Fibroblast of skin of right biceps (primary cell): ENCODE measurements at places on chromosomes 4 and X.

- no peak for DNase-seq
Measured at GRCh38 chr4:3226467-3226866, 22.5 kb upstream of the MSANTD1 start.

DNA sequence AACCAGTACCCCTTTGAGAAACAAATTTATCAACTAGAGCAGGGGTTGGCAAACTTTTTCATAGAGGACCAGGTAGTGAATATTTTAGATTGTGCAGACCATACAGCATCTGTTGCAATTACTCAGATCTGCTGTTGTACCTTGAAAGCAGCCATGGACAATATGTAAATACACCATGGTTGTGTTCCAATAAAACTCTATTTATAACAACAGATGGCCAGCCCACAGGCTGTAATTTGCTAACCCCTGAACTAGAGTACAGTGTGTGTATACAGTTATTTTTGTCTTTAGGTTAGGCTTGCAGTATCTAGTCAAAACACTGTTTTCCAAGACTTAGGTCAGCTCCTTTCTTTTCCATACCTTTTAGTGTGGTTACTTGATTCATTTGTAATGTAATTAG lies 54.4 kb downstream of the PHKA1 start:
- no peak for DNase-seq

DNA sequence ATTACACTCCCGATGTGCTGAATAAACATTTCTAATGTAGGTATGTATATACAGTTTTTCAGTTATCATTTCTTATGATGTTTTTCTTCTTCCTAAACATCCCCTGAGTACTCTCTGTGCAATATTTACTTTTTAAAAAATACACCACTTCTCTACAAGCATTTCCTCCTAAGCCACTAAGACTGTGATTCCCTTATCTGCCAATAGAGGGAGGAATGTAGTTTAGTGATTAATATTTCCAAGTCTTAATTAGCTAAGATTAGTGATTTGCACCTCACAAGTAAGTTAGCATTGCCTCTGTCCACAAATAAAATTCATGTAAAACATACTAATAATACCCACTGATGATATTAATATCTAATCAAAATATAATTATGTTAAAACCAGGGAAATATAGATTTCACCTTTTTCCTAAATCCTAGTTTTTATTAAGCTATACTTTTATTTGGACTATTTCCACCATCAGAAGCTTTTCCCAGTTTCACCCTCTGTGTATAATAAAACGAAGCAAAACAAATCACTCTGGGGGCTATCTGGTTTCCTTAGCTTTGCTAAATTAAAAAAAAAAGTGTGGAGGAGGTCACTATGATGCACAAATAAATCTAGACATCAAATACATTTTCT lies 909.1 kb downstream of the FAT4 start:
- peak; percentile 32 for DNase-seq

DNA sequence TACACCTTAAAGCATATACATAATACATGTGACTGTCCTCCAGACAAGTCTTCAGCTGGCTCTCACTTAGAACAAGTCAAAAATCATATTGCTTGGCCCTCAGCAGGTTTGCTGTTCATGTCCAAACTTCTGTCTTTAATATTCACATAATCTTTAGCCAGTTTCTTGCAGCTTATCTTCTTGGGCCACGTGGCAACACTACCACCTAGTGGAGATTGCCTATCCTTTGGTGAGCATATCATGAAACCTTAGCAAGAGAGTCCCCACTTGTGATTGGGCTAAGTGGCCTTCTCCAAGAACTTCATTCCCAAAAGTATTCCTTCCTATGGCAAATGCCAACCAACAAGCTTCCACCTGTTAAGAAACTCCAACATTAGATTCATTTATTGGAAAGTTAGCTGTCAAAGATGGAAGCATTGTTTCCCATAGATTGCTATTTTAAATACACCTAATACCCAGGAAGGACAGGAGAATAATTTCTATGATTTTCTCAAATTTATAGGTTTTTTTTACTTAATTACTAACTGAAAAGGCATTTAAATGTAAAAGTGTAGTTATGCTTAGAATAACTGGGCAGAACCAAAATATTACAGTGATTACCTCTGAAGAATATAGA lies 231.9 kb upstream of the INTU start:
- peak; percentile 81 for DNase-seq

GRCh38 chrX:130769835-130770234 lies 133.2 kb downstream of the ENOX2 start:
- no peak for DNase-seq

DNA sequence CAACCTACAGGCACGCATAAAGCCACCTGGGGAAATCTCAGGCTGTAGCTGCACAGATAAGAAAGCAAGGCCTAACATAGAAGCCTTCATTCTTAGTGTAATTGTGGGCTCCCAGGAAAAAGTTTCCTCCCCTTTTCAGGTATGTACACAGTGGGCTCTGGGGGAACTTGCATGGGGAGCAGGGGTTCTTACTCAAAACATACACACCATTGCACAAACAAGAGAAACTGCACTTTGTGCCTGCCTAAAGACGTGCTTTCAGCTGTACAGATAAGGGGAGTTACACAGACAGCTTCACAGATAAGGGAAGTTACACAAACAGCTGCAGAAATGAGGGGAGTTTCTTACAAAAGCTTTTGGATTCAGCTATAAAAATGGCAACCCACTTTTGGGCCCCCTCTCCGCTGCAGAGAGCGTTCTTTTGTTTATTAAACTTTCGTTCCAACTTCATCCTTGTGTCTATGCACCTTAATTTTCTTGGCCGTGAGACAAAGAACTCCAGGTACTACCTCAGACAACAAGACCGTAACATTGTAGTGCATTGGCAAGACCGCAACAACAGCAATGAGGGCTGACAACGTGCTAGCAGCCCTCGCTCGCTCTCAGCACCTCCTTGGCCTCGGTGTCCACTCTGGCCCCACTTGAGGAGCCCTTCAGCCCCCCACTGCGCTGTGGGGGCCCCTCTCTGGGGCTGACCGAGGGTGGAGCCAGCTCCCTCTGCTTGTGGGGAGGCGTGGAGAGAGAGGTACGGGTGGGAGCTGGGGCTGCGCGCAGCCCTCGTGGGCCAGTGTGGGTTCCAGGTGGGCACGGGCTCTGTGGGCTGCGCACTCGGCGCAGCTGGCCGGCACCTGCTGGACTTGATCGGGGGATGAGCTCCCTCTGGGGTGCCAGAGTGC lies 317.5 kb downstream of the RAPGEF2 start:
- DNase-seq: no peak

- DNase-seq: no peak
Measured at GRCh38 chrX:149987613-149988012, 49.3 kb upstream of the EOLA2 start.

DNA sequence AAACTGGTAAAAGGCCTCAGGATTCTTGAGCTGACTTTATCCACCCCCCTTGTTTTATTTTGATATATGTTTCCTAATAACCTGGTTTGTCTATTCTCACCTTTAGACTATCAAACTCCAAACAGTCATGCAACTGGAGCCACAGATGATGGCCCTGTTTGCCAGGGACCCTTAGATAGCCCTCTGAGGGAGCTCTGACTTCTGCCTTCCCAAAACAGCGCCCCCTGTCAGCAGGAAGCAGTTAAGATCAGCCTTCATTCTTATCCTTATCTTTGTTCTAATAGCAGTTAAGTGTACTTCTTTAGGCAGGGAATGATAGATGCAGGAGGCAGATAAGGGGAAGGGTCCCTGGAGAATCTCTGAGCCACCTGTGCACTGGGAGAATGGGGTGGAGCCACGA lies 27.5 kb upstream of the CXCL13 start:
- no peak for DNase-seq

GRCh38 chr4:133865612-133866327 lies 335.8 kb downstream of the PABPC4L start:
- peak; percentile 96 for DNase-seq

- peak; percentile 86 for DNase-seq
Measured at GRCh38 chr4:186669159-186669731, 54.4 kb downstream of the FAT1 start.

GRCh38 chrX:54992911-54993622 lies 921 bp downstream of the PFKFB1 start:
- DNase-seq: no peak

- DNase-seq: no peak
Measured at GRCh38 chr4:54101190-54102041, 1.5 kb downstream of the GSX2 start.

DNA sequence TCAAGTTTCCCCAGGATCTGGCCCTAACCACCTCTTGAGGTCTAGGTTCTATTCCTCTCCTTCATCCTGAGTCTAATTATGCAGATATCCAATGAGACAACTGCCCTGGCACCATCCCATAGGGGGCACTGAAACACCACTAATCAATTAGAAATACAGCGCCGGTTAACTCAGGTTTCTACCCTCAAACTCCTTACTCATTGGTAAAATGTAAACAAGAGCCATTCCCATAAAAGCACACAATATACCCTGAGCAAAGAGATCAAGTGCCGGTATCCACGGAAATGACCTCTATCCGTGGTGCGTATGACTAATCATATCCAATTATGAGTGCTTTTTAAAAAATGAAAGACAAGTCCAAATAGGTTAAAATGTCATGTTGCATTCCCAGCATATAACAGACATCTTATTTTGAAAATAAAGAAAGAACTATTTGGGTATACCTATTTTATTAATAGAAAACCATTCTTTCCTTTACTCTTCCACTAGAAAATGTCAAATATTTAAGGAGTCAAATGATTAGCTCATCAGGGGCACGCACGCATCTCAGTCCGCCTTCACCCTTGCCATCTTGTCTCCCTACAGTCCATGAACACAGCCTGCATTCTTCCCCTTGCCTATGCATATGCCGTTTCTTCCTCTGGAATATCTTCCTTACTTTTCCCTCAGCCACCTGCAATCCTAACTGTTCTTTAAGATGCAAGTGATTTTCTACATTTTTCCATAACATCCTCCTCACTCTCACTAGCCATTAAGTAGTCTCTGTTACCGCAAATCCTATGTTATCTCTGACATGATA lies 141.1 kb downstream of the MAML3 start:
- peak; percentile 74 for DNase-seq

DNA sequence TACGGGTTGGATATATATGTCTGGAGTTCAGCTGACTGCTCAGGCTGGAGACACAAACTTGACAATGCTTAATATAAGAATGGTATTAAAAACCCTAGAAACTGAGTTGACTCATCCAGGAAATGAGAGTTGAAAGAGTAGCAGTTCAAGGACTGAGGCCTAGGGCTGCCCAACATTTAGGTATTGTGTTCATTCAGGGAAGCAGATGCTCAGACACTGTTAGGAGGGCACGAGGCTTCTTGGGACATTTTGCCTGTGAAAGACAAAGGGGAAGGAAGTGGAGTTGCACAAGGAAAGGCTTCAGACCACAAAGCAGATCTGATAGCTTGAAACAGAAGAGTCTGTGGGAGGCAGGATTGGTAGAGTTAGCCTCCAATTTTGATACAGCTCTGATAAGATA lies 52.0 kb upstream of the HS3ST1 start:
- no peak for DNase-seq

DNA sequence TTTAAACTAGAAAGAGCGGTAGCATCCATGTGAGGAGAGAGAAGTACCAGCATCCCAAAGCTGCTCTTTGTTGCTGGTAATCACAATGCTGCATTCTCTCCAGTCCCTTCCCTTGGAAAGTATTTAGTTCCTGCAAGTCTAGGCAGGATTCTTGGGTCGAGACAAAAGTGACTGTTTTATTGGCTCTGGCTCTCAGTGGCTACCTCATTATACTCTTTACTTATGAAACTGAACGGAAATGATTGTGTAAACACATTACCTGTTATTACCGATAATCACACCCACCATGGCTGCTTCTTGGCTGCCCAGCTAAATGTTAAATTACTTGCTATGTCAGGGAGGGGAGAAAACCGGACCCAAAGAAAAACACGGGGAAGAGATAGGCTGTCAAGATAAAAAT lies 26.2 kb downstream of the ATXN3L start:
- no peak for DNase-seq

- DNase-seq: no peak
Measured at GRCh38 chr4:184344899-184345572, 127.4 kb upstream of the ENPP6 start.

DNA sequence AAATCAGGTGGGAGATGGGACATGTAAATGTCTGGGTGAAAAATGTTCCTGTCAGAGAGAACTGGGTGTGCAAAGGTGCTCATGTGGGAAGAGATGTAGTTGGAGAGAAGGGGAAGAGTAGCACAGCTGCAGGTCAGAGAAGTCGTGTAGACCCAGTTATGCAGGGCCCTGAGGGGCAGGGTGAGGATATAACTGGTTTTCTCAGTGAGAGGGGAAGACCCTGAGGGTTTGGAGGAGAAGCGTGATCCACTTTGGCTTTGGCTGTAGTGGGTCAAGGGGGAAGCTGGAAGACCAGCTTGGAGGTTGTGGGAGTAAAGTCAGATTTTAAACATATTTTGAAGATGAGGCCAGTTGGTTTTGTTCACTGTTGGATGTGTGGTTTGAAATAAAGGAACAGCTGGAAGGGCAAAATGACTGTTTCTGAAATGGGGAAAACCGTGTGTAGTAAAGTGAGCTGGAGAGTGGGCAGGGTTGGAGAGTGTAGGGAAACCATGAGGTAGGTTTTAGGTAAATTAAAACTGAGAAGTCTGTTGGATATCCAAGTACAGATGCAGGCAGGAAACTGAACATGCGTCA lies 44.2 kb downstream of the NAP1L5 start:
- DNase-seq: no peak

- DNase-seq: no peak
Measured at GRCh38 chrX:12922599-12922919, 16.1 kb downstream of the TLR8 start.

GRCh38 chrX:114178126-114178525 lies 405.8 kb upstream of the HTR2C start:
- DNase-seq: no peak

DNA sequence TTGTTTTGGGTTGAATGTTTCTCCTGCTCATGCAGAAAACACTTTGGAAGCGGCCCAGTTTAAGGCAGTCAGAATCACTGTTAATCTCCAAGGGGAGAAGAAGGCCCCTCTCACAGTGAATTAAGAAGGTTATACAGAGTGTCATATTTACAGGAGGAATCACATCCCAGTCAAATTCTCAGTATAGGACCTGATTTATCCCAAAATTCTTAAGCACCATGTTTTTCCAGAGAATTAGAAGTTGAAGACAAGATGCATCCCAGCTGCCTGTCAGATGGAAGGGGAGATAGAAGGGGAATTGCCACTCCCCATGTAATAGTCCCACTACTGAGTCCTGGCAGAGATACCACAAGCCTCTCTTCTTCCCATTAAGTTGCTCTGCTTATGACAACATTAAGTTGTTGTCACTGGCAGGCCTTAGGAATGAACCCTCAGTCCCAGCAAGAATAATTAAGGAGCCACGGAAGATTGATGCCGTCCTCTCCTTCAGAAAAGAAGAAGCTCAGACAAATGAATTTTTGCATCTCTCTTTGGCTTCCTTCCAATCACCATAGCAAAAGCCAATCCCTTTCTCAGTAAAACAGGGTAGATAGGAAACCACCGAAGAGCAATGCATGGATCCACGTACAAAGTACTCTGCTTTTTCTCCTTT lies 138.4 kb downstream of the LDB2 start:
- DNase-seq: peak; percentile 38
